Glutamatergic neuron (in vitro differentiated cells): ENCODE measurements at places on chromosomes 5 and 9.

DNA sequence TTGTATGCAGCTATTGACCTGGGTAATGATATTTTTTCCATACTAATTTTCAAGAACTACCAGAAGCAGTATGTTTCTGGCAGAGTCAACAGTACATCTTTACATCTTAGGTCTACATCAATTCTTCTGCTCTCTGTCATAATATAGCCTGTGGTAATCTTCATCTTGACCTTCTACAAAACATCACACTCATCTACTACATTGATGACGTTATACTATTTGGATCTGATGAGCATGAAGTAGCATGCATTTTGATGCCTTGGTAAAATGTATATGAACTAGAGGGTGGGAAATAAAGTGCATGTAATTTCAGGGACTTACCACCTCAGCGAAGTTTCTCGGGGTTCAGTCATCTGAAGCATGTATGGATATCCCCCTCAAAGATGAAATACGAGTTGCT is 629.7 kb upstream of the SGCD start:
- no peak for DNase-seq

- no peak for DNase-seq
These were observed 516 bp downstream of the MRPL41 start for GRCh38 chr9:137552022-137552768.

DNA sequence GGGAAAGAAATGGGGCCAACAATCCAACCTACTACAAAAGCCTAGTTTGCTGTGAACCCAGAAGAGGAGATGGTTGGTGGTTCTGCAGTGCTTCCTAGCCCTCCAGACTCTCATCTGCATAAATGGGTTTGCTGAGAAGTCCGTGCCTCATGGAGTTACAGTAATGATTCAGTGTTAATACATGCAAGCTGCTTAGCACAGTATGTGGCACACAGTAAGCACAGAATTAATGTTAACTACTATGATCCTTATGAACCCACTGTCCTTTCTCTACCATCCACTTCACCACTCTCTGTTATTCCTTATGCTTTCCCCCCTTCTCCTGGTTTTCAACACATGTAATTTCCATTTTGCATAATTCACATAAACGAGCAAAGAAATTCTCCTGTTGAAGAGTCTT is 100.0 kb downstream of the ACTBL2 start:
- no peak for DNase-seq

- no peak for DNase-seq
These were observed 150.1 kb downstream of the RNF180 start for GRCh38 chr5:64315778-64316177.

DNA sequence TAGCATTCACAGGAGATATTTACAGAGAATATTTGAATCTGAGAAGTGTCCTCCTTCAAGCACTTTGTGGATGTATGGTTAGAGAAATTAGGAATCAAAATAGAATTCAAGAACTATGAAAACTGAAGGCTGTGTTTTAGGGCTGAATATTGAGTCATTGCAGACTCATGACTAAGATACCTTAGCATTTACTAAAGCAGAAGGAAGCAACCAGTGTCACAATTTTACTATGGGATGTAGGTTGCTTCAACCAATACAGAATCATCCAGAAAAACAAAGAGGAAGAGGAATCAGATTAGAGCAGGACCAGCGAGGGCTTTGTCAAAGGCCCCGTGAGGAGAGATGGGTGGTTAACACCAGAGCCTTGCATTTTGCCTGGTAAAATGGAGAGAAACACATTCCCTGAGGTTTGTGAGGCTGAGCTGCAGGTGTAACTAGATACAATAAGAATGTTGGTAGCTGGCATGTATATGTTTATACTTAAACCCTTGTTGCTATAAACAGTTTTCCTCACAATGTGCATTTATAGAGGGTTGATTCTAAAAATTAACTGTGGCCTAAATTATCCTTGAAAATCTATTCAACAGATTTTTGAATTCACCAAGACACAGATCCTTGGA is 518.1 kb downstream of the AGTPBP1 start:
- DNase-seq, result no peak

DNA sequence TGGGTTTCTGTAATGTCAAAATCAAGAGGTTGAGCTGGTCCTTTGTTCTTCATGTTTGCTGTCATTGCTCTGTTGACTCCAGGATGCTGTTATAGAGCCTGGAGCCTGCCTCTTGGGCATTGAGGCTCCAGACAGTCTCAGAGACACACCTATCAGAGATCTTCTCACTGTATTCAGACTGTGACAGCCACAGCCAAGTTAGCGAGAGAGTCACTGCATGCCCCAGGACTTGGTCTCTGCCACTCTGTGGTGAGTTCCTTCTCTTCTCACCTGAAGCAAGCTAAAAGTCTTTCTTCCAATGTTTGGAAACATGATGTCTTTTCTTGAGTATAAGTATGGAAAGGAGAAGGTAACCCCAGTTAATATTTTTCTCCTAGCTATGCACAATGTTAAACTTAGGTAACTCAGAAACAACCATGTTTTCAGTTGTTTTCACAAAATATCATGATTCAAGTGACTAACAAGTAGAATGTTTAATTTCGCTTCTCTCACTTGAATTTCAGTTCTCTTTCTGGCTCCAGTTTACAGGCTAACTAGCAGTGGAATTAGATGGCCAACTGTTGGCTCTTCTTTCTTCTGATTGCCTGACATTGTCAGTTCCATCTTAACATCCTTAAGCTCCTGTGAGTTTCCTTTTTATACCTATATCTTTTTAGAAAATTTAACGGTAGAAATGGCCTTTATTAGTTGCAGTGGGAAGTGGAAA is 20.6 kb upstream of the ZFYVE16 start:
- DNase-seq, result no peak

DNA sequence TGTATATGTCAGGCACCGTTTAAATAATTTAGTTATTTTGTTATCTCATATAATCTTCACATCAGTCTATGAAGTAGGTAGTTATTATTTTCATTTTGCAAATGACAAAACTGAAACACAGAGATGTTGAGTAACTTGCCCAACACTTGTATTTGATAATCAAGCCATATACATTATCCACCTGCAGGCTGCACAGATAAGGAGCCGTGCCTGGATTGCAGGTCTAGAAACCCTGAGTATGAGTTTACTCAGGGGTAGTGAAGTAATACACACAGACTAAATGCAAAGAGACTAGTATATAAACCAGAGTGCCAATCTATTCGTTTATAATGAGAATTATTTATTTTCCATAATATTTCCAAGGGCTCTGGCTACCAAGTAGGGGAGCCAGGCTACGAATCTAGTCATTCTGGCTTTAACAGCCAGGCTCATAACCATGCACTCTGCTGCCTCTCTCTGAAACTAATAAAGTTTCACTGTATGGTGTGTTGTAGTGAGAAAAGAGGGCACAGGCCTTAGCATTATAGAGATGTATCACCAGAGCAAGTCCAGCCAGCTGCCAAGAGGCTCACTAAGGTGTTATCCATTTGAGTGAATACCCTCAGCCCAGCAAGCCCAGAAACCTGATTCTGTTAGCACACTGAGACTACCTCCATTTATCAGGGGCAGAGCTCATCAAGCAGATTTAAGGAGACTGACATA is 4.5 kb downstream of the HEMGN start:
- no peak for DNase-seq

DNA sequence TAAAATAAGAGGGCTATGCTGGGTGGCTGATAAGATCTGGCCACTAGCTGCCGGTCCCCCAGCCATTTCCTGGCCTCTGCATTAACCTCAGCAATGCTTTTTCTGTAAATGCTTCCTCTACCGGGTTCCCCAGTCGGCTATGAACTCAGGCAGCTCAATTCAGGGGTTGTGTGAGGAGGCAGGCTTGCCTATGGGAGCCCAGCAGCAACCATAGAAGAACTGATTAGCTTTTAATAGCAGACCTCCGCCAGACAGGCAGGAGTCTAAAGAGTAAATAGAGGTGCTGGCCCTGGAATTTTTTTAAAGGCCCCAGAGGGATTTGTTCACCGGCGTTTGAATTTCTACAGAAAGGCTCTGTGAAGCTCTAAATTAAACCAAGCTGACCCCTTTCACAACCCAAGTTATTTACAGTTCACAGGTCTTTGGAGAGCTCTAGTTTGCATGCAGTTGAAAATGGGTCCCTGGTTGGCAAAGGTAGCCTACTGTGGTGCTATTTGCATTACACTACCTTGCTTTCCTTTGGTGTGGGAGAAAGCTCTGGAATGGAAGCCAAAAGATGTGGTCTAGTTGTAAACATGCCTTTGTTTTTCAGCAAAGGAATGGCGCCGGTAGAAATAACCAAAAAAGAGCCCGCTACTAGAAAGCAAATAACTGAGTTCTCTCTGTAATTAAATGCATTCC is 289.7 kb upstream of the SEMA6A start:
- peak; percentile 18 for DNase-seq

DNA sequence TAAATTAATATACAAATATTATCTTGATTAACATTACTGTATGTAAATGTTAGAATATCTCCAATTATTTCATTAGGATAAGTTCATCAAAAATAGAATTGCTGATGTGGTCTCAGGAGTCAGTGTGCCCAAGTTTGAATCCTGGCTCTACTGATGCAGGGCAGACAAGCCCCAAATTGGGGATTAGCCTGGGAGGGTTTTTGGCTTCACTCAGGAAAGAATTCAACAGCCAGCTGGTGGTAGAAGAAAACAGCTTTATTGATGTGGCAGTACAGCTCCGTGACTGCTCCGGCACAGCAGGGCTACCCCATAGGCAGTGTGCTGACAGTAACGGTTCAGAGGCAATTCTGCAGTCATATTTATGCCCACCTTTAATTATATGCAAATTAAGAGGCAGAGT is 32.5 kb downstream of the COL27A1 start:
- DNase-seq, result no peak

- no peak for DNase-seq
These were observed 289.9 kb downstream of the RAB3C start for GRCh38 chr5:58872670-58873273.

- no peak for DNase-seq
These were observed 453.6 kb downstream of the CSNK1G3 start for GRCh38 chr5:123965626-123966025.

DNA sequence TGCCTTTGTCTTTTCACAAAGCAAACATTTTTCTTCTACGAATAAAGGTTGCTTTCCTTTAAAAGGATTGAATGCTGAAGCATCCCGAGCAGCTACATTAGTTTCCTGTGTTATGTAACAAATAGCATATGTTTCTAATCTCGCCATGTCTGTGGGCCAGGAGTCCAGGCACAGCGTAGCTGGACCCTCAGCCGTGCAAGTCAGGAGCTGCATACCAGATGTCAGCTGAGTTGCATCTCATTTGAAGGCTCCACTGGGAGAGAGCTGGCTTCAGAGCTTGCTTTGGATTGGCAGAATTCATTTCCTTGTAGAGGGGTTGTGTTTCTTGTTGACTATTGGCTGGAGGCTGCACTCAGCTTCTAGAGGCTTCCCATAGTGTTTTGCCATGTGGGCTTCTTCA is 16.0 kb upstream of the GOLPH3 start:
- DNase-seq, result no peak

- peak; percentile 68 for DNase-seq
These were observed 36.4 kb downstream of the GLT6D1 start for GRCh38 chr9:135602789-135603481.

DNA sequence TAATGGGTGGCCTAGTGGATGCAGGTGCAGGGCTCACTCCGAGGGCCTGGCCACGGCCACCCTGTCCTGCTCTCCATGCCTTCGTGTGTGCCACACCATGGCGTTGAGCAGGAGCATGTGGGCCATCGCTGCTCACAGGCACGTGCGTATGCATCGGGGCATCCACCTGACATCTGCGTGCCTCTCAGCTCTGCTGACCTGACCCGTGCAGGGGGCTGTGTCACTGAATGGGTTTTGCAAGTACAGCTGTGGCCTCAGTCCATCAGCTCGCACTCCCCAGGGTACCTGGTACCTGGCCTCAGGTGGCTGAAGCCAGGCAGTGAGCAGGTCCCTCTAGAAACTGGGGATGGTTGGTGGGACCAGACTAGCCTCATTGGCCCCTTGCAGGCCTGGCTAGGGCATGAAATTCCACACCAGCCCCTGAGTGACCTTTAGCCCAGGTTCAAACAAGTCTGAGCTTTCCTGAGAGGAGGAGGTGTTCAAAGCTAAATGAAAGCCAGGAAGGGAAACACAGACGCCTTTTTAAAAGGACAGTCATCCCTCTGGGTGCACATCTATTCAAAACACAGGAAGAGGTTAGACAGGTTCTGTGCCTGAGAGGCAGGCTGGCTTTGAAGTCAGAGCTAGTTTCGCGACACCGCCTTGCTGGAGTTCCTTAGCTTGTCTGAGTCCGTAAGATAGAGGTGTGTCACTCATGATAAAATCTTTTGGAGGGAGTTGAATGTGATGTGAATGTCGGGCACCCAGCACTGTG is 74.0 kb downstream of the MACROH2A1 start:
- no peak for DNase-seq

DNA sequence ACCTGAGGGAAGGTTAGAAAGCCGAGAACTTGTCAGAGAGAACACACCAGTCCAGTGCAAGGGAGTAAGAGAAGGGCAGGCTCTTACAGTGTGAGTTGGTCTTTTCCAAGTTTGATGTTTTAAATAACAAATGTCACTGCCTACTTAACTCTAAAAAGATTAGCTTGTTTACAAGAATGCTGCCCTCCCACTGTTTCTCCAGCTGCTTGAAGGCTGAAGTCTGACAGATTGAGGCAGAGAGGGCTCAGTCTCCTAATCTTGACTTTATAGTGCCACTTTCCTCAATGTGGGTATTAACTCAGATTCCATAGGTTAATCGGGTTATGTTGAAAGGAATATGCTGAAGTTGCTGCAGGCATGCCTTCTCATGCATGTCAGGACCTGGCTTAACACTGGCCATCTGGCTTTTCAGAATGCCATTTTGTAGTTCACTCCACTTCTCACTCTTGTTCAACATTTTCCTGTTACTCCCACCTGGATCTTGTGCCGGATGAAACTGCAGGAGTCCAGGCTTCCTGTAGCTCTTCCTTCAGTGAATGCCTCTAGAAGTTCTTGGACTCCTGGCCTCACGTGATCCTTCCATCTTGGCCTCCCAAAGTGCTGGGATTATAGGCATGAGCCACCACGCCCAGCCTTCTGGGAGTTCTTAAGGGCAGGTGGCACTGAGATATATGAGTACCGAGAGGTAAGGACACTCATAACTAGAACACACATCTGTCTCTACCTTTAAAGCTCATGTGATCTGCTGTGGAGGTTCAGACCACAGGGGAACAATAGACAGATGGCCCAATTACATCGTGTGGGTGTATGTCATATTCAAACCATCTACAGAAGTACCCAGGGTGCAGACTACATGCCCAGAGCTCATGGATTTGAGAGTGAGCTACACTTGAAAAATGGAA is 249.7 kb downstream of the ARHGAP26 start:
- no peak for DNase-seq

DNA sequence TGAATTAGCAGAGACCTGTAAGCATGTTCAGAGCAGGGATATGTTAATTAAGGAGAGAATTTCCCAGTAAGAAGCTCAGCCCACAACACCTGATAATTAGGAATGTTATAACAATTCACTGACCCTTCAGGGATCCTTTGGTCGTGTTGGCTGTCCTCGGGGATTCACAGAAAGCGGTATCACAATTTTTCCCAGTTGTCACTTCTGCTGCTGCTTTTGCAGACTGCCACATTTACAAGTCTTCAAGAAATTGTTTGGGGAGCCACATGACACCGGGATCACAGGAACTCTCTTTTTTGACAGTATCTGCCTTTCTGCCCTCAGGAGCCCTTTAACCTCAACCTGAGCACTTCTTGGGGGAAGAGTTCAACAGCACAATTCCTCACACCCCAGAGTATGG is 265.5 kb downstream of the GLIS3 start:
- DNase-seq, result no peak
